ENCODE measurements at places on chromosomes 11 and 22.

DNA sequence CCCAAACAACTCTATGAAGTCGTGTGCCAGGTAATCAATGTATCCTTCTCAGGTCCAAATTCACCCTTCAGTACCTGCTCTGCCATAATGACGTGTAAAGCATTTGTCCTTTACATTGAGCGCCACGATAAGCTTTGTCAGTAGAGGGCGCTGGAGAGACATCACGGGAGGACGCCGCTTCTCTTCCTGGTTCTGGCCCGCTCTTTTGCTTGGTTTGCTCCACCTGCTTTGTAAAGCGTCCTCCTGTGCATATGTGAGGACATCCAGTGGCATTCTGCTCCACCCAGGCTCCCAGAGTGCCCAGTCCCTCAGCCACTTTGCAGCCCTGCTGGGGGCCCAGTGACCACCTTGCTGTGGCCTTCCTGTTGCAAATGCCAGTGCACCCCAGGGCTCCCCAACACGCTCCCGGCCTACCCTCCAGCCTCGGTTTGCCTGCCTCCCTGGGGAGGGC lies 61.1 kb downstream of the WT1 start:
- no peak for DNase-seq

DNA sequence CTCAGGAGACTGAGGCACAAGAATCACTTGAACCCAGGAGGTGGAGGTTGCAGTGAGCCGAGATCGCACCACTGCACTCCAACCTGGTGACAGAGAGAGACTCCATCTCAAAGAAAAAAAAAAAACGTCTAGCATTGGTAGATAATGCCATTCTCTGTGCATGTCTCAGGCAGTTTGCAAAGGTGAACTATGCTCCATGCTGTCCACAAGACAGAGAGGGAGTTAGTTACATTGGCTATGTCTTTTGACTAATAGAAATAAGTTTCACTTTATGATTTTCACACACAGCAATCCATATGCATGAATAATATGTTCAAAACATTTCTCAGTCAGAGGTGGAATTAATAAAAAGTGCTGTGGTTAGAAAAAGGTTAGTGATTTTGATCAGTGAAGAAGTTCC lies 591.4 kb downstream of the ETS1 start:
- DNase-seq = no peak

DNA sequence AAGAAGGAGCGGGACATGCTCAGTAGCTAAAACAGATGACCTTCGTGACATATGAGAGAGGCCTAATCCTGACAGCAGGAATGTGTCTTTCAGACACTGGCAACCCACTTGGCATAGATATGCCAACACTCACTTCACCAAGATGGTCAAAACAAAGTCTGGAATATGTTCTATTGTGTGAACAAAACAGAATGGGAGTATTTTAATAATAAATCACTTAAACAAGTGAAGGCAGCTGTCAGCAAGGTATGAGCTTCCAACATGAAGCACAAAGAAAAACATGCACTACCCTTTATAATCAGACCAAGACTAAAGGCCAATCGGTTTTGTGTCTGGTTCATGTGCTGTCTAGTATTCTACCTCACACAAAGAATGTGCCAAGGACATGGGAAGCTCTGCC lies 23.1 kb downstream of the CCDC34 start:
- DNase-seq = no peak

DNA sequence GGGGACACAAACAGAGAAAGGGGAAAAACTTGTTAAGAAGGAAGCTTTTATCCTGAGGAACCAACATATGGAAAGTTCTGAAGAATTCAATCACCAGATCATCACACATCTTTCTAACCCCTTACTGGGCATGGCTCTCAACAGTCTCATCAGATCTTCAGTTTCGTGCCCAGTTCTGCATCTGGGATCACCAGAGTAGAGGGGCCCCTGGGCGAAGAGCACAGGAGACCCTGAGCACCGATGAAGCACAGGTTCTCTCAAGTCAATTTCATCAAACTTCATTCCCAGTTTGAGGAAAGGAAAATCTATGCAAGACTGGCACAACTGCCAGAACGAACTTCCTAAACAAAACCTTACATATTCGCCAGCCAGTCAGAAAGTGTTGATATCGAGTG lies 8.5 kb upstream of the PYGM start:
- DNase-seq = no peak

DNA sequence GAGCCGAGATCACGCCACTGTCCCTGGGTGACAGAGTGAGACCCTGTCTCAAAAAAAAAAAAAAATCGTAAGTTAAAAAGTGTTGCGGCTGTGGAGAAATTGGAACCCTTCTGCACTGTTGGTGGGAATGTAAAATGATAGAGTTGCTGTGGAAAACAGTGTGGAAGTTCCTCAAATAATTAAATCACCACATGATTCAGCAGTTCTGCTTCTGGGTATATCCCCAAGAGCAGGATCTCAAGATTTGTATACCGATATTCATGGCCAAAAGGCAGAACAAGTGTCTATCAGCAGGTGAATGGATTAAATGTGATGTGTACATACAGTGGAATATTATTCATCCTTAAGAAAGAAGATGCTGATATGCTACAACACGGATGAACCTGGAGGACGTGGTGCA lies 3.8 kb downstream of the SELENOO start:
- DNase-seq = no peak

GRCh38 chr11:109384873-109385272 lies 37.1 kb upstream of the C11orf87 start:
- DNase-seq = no peak

- no peak for DNase-seq
Observed at GRCh38 chr11:76088511-76088910, 117.8 kb downstream of the WNT11 start.

- DNase-seq = no peak
Observed at GRCh38 chr11:112016088-112016764, 9.0 kb upstream of the DLAT start.

DNA sequence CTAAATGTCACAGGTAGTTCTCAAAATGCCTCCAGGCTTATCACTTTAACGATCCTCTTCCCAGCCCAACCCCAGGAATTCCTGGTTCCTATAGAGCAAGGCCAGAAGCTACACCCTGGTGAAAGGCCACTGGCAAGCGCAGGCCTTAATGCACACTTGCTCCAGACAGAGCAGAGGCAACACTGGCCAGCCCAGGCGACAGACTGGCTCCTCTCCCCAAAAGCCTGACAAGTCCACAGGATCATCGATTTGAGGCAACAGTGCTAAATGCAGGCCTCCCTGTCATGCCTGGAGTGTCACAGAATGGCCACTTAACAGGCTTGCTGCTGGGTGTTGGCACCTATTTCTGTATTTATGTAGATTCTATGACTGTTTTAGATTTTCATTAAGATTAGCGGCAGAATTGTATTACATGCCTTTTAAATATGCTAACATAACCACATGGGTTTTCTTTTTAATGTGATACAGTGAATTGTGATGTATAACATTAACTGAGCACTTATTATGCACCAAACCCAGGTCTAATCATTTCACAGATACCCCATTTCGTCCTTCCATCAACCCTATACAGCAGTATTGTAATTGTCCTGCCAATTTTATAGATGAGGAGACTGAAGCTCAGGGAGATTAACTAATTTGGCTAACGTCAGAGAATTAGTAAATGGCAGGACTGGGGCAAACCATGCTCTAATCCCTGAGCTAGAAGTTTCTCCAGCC lies 38.6 kb downstream of the PACSIN2 start:
- no peak for DNase-seq

DNA sequence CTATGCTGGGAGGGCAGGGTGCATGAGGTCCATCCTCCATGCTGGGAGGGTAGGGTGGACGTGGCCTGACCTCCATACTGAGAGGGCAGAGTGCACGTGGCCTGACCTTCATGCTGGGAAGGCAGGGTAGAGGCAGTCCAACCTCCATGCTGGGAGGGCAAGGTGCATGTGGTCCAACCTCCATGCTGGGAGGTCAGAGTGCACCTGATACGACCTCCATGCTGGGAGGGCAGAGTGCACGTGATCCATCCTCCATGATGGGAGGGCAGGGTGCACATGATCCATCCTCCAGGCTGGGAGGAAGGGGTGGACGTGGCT lies 622.2 kb downstream of the BRD1 start:
- no peak for DNase-seq

- no peak for DNase-seq
Observed at GRCh38 chr11:122077459-122077858, 38.6 kb downstream of the BLID start.

- DNase-seq = no peak
Observed at GRCh38 chr11:2954263-2954662, 25.0 kb upstream of the PHLDA2 start.

- DNase-seq = no peak
Observed at GRCh38 chr11:128965485-128965884, 22.8 kb upstream of the TP53AIP1 start.

GRCh38 chr22:44202261-44202789 lies 21.6 kb downstream of the PARVG start:
- DNase-seq = no peak

- no peak for DNase-seq
Observed at GRCh38 chr22:49286181-49286760, 541.4 kb downstream of the BRD1 start.

DNA sequence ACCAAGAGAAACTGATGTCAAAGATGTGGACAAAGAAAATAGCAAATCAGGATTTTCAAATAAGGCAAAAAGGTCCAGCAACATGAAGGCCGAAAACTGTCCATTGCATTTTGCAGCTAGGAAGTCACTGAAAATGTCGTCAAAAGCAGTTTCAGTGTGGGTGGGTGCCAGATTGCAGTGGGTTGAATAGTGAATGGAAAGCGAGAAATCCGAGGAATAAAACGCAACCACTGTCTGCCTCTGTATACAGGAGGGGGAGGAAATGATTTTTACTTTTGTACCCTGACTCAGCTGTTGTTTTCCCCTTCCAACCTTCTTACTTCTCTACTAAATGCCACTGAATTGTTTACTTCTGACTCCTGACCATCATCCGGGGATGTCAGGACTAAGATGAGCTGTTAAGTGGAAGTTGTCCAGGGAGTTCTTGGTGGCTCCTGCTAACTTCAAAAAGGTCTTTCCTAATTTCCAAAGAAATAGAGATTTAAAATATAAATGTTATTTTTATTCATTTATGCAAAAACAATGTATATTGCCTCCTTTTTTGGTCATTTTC lies 64.9 kb upstream of the BIRC3 start:
- DNase-seq = no peak

GRCh38 chr22:39269095-39269790 lies 24.5 kb upstream of the PDGFB start:
- no peak for DNase-seq

DNA sequence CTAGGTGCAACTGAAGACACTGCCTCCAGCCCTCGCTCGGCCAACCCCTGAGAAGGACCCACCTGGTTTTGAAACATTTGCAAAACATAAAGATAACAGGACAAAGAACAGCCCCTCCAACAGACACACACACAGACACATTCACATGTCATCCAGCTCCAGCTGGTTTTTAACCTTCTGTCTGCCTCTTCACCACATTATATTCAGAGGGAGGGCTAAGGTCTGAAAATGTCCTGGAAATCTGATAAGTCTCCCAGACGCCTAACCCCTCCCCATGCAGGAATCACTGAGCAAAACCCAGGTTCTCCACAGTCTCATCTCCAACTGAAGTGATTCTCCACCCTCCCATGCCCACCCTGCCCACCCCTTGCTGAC lies 29.4 kb downstream of the PACSIN2 start:
- DNase-seq = no peak

DNA sequence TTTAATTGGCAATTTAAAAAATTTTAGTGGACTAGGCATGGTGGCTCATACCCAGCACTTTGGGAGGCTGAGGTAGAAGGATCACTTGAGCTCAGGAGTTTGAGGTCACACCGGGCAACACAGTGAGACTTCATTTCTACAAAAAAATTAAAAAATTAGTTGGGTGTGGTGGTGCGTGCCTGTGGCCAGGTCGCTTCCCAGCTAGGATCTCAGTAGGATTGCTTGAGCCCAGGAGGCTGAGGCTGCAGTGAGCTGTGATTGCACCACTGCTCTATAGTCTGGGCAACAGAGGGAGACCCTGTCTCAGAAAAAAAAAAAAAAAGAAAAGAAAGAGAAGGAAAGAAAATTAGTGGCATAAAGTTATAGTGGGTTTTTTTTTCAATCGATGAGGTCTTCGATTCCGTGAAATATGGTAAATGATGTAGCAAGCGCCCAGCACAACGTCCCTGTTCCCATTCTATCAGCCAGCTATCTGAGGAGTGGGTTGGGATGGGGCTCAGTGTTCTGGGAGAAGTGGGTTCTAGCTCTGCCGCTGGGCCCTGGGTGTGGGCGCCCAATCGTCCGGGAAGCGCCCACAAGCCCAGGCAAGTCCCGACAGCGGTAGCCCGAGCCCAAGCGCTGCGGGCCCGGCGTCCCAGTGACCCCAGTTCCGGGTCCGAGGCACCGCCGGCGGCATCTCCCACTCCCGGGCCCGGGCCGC lies 1.4 kb downstream of the FOSL1 start:
- DNase-seq = no peak

DNA sequence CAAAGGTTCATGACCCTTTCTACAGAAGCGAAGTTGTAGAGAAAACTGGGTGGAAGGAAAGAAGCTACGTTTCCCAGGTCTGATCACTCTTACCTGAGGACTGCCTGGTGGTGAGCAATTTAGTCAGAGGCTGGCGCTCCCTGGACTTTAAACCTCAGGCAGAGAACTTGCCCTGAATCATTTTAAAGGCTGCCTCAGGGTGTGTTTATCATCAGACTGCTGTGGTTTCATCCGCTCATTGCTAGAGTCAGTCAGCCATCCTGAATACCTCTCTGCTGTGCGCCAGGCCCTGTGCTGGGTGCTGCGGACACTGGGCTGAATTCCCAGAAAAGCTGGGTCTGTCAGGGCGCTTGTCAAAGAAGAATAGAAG lies 2.7 kb downstream of the DTX4 start:
- DNase-seq = no peak

GRCh38 chr11:116533186-116533825 lies 239.5 kb downstream of the BUD13 start:
- DNase-seq = no peak

DNA sequence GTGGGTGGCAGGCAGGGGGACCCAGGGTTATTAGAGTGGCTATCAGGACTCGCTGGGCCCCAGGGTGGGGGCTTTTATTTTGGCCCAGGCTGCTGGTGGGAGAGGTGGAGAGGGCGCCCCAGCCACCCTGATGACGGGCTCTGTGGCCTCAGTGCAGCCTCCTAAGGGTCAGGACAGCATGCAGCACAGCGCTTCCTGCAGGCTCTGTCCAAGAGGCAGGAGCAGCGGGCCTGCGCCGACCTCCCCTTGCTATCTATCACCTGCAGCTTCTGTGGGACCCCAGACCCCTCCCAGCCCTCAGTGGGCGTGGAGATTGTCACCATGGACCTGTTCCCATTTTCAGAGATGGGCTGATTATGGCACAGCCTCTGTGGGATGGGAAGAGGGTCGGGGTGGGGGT lies 54.3 kb upstream of the PPARA start:
- no peak for DNase-seq

All from NCI-H2081 treated with DMSO at 0.1 percent for 48 hours (cell line).